NCI-H1417 (cell line): ENCODE measurements at places on chromosomes 11 and 22.

GRCh38 chr22:50302564-50302963, 4.9 kb downstream of the PLXNB2 start:
- peak; percentile 8 for DNase-seq

GRCh38 chr11:71565263-71565662, at the start of gene KRTAP5-10:
Gene KRTAP5-10 (plus strand): TSS chr11:71565563. CDS start chr11:71565588, 25 bp downstream.
- DNase-seq, result no peak

GRCh38 chr11:5923427-5923776, 18.6 kb upstream of the OR56A3 start:
- DNase-seq, result no peak

DNA sequence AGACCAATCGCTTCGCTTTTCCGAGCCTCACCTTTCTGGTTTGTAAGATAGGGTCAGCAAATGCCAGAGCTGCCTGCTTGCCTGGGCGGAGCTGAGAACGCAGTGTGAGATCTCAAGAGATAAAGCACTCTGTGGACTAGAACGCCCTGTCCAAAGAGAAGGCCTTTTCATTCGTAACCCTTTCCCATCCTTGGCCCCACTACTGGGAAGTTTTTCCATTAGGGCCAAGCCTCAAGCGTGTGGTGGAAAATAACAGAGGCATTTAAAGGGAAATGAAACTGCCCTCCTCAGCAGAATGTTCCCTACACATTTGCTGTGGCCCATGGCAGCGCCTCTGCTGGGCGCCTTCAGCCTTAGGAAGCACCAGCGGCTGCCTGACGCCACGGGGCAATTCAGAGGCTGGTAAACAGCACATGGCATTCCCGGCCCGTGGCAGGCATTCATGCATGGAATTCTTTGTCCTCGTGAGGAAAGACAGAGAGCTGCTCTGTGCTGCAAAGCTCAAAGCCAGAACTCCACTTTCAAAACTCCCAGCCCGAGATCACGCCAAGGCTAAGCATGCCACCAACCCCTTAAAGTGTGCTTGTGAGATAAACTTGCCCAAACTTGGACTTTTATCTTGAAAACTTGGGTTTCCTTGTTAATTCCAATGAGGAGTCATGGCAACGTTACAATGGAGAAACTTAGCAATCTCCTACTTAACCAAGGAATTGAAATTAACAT, 38.1 kb downstream of the AHNAK start:
- peak; percentile 38 for DNase-seq

DNA sequence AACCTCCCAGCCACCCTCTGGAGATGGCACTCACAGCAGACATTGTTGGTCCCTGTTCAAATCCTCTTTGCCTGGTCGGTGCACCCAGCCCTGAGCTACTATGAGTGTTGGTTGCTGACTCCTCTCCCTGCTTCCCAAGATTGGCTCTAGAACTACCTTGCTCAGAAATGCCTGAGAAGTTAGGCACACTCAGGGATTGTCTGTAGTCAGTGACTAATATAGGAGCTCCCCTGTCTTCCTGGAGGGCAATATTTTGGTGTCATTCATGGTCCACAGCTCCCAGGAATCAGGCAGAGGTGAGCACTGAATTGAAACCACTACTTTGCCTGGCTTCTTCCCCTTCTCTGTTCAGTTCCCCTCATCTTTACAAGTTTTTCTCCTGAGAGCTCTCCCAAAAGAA, 325.9 kb downstream of the MIAT start:
- no peak for DNase-seq

- no peak for DNase-seq
These were observed 38.1 kb downstream of the GLB1L2 start for GRCh38 chr11:134369656-134370525.

- DNase-seq, result no peak
These were observed 9.0 kb downstream of the TP53AIP1 start for GRCh38 chr11:128933481-128934178.

DNA sequence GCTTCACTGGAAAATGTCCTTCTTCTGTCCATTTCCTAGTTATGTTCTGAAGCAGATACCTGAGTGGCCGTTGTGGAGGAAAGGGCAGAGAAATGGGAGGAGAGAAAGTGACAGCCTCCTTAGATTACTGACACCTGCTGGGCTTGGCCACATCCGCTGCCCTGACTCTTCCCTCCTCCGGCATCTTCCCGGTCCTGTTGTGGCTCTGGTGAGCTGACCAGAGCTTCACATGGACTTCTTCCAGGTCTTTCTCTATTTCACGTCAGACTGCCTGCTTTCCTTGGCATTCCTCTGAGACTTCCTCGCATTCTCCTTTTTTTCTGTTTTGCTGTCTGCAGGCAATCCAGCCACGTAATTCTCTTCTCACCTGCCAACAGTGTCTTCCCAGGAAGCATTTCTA, 138.7 kb upstream of the E2F8 start:
- no peak for DNase-seq

- no peak for DNase-seq
These were observed 25.9 kb upstream of the WNT7B start for GRCh38 chr22:46002757-46003270.

- DNase-seq, result no peak
These were observed 74.1 kb downstream of the CYB5R2 start for GRCh38 chr11:7599209-7599608.

DNA sequence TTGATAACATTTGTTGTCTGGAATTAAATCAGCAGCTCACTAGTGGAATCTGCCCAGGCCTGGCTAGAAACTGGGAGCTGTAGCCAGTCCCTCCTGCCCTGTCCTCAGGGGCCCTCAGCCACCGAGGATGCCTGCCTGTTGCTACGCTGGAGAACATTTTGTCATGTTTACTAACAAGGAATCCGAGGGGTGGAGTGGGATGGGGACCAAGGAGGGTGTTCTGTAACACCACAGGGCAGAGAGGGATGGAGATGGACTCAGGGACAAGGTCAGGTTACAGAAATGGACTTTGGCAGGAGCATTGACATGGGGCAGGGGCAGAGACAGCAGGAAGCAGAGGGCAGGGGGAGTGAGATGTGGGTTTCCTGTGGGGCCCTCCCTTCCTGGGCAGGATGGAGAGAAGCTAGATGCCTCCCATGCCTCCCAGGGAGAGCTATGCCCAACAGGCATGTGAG, 45.8 kb upstream of the AMPD3 start:
- no peak for DNase-seq

- no peak for DNase-seq
These were observed 15.1 kb upstream of the RRAS2 start for GRCh38 chr11:14373941-14374646.

- DNase-seq, result no peak
These were observed 21.8 kb upstream of the TP53AIP1 start for GRCh38 chr11:128964463-128964930.

GRCh38 chr22:38082986-38083710, 836 bp downstream of the SLC16A8 start:
- DNase-seq, result no peak

DNA sequence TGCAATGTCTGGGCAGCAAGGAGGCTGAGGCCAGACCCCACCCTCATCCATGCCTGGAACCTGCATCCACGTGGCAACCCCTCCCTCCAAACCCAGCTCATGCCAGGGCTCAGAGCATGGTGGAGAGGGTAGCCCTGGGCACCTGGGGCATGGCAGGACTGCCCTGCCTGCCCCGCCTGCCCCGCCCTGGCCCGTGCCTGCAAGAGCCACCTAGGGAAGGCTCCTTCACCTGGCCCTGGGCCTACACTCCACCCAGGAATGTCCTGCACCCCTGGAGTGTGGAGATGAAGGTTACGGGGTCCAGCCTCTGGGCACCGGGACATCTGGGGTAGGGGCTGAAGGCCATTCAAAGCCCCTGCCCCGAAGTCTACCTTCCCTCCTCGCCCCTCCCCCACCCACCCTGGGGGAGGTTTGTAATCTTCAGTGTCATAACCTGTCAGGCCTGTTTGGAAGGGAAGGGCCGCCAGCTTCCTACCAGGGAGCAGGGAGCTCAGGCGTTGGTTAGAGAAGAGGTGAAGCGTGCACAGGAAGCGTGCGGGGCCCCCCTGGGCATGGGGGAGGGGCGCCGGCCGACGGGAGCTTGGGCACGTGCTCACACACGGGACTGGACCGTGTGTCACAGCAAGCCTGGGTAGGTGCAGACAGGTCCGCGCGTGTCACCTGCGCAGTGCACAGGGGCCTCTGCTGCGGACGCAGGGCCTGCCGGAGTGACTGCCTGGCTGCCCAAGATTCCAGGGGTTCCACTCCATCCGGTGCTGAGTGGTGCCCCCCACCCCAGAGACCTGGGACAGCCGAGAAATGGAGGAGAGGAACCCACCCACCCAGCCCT, 30.7 kb upstream of the TH start:
- peak; percentile 81 for DNase-seq

DNA sequence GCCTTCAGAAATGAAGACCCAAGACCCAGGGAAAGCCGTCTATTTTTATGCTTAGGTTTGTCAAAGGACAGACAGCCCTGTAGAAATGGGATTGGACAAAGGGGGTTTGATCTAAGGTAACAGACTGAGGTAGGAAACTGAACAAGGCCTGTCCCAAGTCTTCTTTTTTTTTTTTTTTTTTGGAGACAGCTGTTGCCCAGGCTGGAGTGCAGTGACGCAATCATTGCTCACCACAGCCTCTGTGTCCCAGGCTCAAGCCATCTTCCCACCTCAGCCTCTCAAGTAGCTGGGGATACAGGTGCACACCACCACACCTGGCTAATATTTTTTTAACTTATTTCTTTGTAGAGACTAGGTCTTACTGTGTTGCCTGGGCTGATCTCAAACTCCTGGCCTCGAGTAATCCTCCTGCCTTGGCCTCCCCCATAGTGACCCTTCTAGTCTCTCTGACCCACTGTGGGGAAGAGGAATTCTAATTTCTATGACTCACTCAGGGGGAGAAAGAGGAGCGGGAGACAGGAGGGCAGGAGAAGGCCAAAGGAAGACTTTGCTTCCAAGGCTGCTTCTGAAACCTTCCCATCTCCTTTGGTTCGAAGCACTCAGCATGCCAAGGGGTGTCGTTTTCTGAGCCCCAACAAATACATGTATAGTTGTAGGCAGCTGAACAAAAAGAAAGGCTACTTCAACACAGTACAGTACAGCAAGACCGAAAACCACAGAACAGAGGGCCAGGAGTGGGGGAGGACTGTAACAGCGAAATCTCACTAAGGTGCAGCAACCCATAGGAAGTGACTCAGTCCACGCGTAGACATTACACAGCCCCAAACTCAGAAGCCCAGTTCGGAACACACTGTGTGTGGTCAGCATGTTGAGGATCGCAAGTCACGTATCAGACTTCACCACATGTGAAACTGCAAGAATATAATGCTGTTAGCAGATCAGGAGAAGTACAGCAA, 872 bp downstream of the TMA7B start:
- no peak for DNase-seq

GRCh38 chr11:102240502-102240901, 76.8 kb upstream of the BIRC3 start:
- no peak for DNase-seq

DNA sequence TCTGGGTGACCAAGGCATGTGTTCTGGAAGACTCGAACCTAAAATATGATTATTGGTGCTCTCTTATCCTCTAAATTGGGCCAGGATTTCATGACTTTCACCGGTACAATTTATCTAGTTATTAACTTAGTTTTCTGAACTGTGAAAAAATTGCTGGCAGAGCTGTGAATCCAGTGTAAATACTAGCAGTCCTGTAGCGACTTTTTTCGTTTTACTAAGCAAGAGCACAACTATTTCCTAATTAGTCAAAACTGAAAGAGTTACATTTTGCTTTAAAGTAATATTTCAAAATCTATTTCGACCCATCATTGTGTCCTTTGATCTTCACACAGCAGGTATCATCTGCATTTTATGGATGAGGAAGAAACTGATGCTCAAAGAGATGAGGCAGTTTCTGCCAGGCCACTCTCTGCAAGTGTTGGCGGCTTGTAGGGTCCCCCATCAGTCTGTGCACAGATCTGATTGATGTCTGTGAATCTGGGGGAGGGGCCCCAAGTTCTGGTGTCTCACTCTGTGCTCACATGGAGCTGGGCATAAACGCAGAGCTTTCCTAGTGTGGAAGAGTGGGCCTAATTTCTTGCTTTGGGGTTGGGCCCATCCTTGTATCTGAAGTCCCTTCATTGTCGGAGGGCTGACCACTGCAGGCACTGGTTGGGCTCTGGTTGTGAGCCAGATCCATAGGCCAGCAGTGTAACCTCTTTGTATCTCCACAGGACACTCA, 1.4 kb upstream of the TRMT2A start:
- no peak for DNase-seq

- no peak for DNase-seq
These were observed 115.1 kb downstream of the MPPED1 start for GRCh38 chr22:43526946-43527345.

DNA sequence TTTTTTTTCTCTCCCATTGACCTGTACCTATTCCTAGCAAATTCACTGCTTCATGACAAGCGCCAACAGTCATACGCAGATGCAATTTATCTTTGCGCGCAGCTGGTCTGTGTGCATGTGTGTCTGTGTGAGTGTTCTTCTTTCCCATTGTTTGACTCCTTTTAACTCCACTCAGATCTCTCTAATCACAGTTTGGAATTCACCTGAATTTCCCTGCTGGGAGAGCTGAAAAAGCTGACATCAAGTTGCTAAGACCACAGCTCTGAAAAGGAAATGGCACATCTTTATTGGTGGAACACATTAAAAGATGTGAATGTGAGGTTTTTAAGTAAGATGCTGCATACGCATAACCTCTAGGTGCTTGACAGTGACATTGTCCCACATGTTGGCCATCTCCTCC, 187.4 kb upstream of the MTMR2 start:
- DNase-seq, result no peak

DNA sequence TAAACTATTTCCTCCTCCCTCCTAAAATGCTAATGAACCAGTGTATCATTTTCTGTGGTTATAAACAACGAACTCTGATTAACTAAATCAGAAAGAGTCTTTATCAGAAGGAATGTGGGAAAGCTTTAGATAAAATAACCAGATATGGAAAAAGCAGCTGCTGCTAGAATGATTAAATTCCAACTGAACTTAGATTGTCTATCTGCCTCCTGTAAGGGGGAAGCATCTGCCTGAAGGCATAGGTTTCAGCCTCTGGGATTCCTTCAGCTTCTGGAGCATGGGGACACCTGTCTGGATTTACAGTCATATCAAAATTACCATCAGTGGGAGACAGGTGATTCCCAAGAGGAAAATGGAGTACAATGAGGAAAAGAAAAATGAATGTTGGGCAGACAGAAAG, 1095.5 kb upstream of the CCDC90B start:
- DNase-seq, result no peak

- DNase-seq, result no peak
These were observed 18.3 kb downstream of the SMIM38 start for GRCh38 chr11:69173925-69174581.

DNA sequence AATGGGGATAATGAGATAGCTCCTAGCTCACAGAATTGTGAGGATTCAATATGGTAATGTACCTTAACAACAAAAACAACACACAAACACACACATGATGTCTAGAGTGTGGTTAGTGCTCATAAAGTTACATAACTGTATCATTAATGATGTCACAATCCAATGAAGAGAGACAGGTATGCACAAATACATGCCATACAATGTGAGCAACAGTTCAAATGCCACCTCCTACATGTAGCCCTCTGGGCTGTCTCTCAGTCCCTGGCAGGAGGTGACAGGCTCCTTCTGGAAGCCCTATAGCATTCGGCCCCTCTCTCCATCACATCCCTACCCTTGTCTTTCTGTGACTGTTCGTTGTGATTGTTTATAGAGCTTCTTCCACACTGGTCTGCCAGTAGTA, 8.3 kb upstream of the MICALL1 start:
- no peak for DNase-seq
